ENCODE measurements at places on chromosomes 5 and 9.

- no peak for DNase-seq
Observed at GRCh38 chr5:131297886-131298285, 34.0 kb downstream of the CDC42SE2 start.

- no peak for DNase-seq
Observed at GRCh38 chr5:81350507-81350906, 43.4 kb downstream of the ACOT12 start.

DNA sequence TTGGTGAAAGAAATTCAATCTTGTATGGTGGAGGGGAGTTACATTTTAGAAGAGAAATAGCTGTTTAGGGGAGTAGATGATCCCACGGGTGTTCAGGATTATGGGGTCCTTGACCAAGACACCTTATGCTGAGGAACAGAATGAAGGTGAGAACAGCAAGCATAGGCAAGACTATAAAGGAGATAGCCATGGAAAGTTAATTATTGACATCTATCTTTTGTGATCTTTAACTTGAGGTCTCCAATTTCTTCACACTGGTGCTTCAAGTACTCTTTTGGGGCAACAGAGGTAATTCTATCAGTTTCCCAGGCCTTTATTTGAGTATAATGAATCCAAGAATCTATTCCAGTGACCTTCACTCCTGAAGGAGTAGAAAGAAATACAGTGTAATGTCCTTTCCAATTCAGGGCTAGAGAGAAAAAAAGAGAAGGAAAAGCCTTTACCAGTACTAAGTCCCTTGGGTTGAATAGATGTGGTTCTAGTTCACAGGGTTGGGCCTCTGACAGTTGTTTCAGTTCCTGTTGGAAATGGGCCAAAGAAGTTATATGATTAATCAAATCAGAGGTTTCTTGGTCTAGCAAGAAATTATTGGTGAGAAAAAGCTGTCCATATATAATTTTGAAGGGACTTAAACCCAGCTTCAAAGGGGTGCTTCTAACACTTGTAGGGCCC, 2104.1 kb upstream of the ACO1 start:
- no peak for DNase-seq

DNA sequence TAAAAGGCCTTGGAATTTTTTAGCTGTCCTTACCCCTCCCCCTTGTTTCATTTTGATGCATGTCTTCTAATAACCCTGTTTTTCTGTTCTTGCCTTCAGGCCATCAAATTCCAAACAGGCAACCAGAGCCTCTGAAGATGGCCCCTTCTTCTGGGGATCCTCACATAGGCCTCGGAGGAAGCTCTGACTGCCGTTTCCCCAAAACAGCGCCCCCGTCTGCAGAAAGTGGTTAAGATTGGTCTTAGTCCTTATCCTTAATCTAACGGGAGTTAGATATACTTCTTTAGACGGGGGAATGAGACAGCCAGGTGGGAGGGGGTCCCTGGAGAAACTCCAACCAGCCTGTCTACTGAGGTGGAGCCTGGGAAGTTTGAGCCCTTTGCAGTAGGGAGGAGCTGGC, 226.3 kb upstream of the ZNF608 start:
- no peak for DNase-seq

DNA sequence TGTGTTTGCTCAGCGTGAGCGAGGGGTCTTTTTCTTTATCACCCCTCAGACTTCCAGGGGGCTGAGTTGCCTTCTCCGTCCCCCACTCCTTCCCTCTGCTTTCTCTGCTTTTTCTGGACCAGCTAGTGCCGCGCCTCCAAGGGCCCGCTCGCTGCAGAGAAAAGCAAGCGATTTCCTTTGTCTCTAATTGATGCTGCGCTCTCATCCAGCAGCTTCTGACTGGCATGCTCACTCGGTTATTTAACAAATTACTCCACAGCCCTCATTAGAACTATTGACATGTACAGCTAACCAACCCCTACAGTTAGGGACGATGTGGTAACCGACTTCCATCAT, 288.0 kb downstream of the ELAVL2 start:
- DNase-seq, result no peak

- no peak for DNase-seq
Observed at GRCh38 chr5:143340891-143341685, 62.4 kb downstream of the NR3C1 start.

DNA sequence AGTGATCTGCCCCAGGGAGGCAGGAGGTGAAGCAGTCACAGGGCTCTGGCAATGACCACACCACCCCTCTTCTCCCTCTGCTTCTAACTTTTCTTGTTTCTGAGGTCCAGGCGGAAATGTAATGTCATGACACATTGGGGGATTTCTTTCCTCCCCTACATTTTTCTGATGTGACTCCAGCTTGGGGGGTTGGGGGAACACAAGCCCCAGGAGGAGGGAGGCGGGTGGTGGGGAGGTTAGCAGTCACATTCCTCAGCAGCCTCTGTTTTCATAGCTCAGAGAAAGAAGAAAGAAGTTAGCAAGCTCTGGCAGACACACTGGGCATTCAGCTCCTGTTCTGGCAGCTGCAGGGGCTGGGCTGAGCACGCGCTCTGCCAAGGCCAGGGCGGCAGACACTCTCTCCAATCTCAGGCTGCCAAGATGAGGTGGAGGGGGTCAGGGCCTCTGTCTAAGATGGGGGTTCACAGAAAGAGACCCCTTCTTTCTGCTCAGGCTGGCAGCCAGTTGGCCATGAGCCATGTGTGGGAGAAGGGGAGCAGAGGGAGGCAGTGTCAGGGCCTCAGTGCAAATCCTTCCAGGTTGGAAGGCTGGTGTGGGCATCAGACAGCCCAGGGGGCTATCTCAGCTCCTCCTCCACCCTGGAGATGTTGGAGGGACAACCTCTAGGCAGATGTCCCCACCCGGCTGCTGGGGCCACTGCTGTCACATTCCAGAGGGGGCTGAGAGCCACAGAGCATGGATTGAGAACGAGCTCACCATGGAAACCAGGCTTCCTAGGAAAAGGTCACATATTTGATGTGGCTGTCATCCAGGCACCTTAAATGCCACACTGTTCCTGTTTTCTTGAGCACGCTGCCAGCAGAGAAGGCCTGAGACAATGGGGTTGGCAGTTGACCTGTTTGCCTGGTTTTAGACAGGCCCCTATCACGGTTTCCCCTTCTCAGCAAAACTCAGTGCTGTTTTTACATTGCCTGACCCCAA, 20.1 kb upstream of the PFDN1 start:
- no peak for DNase-seq

GRCh38 chr9:69554945-69555344, 117.2 kb downstream of the APBA1 start:
- no peak for DNase-seq

DNA sequence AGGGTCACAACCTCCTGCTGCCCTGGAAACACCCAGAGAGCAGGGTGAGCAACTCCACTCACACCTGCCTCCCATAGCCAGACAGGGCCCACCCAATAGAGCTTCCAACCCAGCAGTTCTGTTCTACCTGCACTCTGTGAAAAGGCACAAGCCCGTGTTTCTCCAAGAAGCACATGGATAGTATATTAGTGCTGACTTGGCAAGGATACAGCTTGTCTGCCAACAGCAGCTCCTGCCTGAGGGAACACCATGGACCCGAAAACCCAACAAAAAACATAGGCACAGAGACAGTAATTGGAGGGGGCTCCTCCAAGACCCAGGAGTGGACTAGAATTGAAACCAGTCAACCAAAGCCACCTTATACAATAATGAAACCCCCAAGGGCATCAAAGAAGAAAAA, 48.6 kb downstream of the CDKN2A start:
- no peak for DNase-seq

DNA sequence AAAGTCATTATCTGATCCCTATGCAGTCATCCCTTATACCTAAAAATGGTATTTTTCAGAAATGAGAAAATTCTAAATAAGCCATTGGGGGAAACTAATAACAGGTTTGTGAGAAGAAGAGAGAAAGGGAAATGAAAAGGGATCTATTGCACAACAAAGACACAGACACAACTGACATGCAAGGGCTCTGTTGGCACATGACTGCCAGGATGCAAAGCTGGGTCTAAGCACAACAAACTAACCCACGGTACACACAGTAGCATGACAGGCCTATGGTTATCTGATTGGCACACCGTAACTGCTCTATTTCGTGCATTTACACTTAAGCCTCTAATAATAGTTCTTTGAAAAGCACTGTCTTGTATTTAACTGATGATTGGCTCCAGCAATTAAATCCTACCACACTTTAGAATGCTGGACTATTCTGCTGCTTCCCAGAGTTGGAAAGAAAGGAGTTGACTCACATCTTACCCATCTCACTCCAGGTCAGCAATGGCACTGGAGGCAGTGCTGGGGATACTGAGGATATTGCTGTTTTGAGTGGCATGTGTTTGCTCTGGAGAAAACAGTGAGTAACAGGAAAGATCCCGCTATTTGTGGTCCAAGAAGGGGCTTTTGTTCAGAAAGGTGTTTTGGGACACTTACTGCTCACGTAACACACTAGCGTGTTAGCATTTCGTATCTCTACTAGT, 328.3 kb downstream of the GLIS3 start:
- DNase-seq, result no peak

DNA sequence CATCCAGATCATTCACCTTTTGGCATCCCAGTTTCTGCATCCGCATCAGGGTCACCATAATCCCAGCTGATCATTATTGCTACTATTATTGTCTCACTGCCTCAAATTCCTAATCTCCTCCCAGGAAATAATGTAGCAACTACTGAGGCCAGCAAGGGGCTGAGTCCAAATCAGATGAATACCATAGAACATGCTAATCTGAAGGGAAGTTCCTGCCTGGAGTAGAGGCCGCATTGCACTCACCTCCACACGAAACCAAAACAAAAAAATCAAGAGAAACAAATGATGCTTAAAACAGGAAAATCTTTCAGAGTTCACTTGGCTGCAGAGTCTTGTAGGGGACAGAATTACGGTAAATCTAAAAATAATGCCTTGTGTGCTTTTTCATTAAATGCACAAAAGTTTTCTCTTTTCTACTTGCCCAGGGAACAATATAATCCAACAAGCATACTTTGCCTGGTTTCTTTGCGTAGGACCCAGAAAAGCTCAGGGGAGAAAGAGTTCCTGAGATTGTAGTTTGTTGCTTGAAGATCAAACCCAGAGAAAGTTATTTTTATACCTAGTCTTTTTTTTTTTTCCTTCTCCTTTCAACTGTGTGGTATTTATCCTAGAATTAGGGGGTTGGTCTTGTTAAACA, 87.7 kb upstream of the KLF4 start:
- no peak for DNase-seq

- DNase-seq, result no peak
Observed at GRCh38 chr5:106940986-106941385, 729.8 kb downstream of the EFNA5 start.

DNA sequence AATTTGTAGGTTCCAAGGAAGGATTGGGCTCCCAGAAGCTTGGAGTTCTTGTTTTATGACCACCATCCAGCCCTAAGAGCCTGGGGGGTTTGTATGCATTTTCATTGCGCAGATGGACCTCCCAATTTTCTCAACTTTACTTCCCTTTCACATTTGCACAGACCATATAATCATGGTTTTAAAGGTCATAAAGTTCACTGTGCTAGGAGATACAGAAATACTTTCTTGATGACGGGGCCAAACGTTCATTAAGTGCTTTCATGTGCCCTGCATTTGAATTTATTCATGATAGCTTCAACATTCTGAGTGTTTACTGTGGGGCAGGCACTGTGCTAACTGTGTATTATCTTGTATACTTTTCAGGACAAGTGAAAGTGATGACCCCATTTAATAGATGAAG, 51.5 kb downstream of the WWC1 start:
- no peak for DNase-seq

DNA sequence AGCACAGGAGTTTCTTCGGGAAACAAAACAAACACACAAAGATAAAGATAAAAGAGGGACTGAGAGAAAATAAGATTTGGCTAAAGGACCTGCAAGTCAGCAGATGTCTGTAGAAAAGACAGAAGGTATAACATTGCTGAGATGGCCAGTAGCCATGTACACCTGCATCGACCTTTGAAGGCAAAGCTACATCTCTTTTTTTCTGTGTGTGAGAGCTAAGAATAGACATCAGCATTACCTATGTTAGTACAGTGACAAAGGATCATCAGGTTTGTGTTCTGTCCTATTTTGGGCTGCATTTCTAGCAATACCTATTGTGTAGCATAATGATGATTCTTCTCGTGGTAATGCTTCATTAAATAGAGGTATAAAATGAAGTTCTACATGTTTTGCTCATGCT, 64.9 kb downstream of the KDM4C start:
- no peak for DNase-seq

DNA sequence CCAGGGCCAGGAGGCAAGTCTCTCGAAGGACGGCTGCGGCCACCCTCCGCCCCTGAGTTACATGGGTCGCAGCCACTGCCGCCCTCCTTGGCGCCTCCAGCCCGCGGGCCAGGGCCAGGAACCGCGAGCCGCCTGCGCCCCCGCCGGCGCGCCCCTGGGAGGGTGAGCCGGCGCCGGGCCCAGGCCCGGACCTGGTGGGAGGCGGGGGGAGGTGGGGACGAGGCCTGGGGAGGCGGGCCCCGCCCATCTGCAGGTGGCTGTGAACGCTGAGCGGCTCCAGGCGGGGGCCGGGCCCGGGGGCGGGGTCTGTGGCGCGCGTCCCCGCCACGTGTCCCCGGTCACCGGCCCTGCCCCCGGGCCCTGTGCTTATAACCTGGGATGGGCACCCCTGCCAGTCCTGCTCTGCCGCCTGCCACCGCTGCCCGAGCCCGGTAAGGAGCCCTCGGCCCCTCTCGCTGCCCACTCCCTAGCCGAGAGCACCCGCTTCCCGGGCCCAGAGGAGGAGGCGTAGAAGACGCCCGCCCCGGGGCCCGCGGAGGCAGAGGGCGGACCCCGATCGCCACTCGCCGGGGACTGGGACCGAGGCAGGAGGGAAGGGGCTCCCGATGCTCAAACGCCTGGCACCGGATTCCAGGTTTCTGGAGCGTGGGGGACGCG, at the start of gene ASS1:
Gene ASS1, plus strand, starts transcription at position 397 of the 657 bp plus-strand sequence. CDS start 7,268 bp downstream, outside the sequence.
- peak; percentile 4 for DNase-seq

- no peak for DNase-seq
Observed at GRCh38 chr5:67015541-67016191, 180.9 kb downstream of the CD180 start.

DNA sequence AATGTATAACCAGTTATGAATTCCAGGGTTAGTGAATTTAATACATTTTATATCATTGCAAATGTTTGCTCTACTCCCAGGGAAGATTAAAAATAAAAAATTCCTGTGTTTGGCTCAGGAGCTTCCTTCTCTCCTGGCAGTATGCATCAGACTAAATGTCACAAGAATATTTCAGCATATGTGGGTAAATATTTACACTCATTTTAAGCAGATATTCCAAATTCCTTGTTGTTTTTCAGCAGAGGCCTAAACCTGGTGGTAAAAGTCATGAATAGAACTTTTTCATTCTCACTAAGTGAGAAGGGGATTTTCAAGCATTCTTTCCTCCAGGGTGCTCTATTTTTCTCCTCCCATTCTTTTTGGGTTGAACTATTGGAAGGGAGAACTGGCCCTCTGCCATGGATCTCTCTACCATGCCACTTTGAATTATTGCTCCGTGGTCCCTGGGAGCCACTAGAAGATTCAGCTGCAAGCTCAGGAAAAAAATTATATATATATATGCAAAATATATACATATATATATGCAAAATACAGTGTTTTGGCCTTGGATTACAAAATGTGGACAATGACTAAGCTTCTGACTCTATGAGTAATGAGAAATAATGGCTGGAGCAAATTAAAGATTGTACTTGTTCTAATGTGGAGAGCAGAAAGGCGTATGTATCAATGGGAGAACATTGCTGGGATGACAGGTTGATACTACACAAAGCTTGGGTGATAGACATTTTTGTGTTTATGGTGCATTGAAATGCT, 180.6 kb upstream of the PAPPA start:
- no peak for DNase-seq

GRCh38 chr9:80134487-80134886, 562.7 kb downstream of the TLE4 start:
- DNase-seq, result no peak
